Stromal cell of bone marrow (primary cell): ENCODE measurements at places on chromosomes 13 and 19.
A peak's percentile ranks its signal among the peaks of the same experiment; 100 is the strongest.

GRCh38 chr13:74838096-74838495, 643.9 kb downstream of the TBC1D4 start:
- DNase-seq: no peak

GRCh38 chr13:51715613-51716012, 88.3 kb downstream of the DHRS12 start:
- DNase-seq: no peak

GRCh38 chr13:24183741-24184182, 23.2 kb downstream of the SPATA13 start:
- no peak for DNase-seq

DNA sequence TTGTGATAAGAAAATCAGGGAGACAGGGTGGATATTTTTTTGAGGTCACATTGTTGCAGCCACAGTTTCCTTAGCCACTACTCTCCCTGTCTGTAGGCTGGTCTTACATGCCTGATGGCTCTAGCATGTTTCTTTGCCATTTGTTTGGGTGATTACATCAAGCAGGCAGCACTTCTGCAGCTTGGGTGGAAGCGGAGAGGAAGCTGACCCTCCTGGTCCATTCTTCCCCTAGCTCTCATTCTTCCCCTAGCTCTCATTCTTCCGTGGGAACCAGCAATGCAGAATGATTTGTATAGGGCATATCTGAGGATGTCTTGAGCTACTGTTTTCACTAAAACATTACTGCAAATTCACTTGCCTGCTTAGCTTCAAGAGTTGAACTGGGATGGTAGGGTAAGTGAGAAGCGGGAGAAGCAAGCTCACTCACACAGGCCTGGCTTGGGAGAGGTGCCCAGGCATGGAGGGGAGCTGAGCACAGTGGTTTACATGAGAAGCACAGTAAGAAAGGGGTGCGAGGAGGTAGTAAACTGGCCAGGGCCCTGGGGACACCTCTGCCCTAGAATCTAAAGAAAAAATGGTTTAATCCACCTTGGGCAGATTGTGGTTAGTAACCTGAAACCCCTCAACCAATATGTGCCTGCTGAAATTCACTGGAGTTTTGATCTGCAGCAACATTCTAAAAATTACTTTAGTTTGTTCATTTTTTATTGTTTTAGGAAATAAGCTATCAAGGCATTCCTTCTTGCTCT, 538.9 kb downstream of the RFC3 start:
- DNase-seq: no peak

GRCh38 chr13:27393101-27393500, 31.3 kb upstream of the GTF3A start:
- DNase-seq: peak; percentile 4

DNA sequence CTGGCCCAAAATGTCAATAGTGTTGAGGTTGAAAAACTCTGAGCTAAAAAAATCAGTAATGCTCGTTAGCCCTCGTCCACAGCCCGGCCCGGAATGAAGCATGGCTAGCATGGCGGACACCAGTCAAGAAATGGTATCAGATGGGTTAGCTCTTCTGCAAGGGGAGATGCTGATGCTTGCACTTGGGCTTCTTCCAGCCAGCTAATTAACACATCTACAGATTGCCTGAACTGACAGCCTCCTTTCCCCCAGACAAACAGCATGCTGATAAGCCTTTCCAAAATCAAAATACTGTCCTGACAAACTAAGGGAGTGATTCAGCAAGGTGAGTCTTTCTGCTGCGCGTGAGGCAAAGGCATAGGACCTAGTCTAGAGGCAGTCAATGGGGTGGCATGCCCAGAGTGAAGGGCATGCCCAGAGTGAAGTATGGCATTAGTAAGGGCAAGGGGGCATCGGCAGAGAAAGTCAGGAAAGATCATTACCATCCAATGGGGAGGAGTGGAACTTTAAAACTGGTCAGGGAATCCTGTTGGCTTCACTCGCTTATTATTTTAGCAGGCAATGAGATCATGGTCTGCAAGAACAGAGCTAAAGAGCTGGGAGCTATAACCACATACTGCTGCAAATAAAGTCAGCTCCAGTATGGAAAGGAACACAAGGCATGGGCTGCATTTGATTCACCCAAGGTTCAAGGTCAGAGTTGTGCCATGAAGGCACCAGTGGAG, 30.2 kb upstream of the UBE2L5 start:
- no peak for DNase-seq

- DNase-seq: no peak
Observed at GRCh38 chr19:16013181-16013850, 63.0 kb upstream of the TPM4 start.

DNA sequence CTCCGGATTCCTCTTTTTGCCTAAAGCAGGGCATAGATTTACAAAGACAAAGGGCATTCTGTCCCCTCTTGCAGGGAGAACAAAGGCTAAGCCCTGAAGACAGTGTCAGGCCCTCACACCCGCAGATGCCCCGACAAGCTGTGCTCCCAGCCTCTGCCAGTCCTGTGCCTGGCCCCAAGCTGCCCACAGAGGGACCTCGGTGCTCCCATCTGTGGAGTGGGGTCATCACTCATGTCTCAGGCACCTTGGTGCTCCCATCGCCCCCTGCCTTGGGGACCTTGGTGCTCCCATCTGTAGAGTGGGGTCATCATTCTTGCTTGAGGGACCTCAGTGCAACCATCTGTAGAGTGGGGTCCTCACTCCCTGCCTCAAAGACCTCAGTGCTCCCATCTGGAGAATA, 24.3 kb downstream of the C13orf46 start:
- no peak for DNase-seq

GRCh38 chr19:42126574-42126973, 5.7 kb downstream of the POU2F2 start:
- no peak for DNase-seq

DNA sequence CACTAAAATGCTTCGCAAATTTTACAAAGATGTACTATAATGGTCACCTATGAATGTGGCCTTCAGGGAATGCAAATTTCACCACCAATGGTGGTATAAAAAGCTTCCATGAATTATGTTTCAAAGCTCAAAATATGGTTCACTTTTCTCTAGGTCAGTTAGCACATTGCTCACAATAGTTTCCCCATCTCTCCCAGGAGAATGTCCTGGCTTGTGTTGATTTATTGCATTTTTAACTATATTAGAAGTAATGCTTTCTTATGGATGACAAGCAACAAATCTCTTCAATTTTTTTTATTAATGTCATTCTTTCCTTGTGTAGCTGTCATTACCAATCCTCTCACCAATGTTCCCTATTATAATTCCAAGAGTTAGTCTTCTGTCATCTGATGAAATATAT, 621.2 kb downstream of the TBC1D4 start:
- no peak for DNase-seq

GRCh38 chr13:114286808-114287207, 5.4 kb downstream of the UPF3A start:
- peak; percentile 57 for DNase-seq

- DNase-seq: no peak
Observed at GRCh38 chr13:113232208-113233003, 23.0 kb downstream of the CUL4A start.

DNA sequence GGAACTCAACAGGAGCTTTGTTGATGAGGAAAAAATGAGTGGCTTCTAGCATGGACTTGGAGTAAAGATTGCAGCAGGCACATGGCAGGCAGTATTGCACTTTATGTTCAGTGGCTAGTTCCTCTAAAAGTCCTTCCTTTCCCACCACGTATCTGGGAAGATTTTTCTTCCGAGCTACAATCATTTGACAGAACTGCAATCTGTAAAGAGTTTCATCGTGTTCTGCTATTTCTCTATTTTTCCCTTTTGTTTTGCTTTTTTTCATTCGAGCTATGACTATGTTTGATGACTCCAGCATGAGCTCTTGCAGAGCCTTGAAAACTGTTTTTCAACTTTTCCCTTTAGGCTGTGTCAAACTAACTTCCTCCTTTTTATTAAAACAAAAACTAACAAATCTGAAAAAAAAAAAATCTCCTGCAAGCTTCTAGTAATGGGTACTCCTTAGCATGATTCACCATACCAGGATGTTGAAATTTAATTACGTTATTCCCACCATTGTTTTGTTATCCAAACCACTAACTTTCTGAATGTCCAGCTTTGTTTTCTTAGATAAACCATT, 12.3 kb downstream of the CLDN10 start:
- DNase-seq: peak; percentile 67

DNA sequence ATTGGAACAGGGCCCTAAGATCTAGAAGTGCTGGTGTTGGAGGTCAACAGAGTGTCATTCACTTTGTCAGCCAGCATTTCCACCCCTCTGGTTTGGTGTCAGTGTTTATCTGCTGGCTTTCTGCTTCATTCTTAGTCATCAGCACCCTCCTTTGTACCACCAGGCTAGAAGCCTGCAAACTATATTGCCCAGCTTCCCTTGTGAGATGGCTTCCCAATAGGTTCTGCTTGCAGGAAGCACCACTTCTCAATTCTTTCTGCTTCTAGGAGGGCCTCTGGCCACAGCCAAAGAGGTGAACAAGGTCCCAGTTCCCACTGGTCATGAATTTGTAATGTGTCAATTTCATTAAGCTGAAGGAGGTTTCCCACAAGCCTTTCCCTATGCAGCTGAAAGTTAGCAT, 36.4 kb upstream of the CALM3 start:
- no peak for DNase-seq

- no peak for DNase-seq
Observed at GRCh38 chr19:13154911-13155471, 4.8 kb downstream of the IER2 start.

DNA sequence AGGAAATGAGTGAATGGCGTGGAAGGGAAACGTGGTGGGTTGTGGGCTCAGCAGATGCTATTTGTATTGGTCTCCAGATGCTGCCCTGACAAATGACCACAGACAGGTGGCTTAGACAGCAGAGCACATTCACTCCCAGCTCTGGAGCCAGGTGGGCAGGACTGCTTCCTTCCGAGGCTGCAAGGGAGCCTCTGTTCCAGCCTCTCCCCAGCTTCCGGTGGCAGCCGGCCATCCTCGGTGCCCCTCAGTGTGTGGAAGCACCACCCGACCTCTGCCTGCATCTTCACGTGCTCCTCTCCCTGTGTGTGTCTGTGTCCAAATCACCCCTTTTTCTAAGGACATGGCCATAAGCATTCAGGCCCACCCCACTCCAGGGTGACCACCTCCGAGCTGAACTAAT, 105.1 kb downstream of the SOX1 start:
- DNase-seq: no peak

- no peak for DNase-seq
Observed at GRCh38 chr19:35506011-35506410, 7.4 kb downstream of the DMKN start.

GRCh38 chr13:19062801-19063200, 118.8 kb downstream of the TUBA3C start:
- no peak for DNase-seq

- peak; percentile 79 for DNase-seq
Observed at GRCh38 chr19:55178781-55179599, 1.1 kb downstream of the SYT5 start.

DNA sequence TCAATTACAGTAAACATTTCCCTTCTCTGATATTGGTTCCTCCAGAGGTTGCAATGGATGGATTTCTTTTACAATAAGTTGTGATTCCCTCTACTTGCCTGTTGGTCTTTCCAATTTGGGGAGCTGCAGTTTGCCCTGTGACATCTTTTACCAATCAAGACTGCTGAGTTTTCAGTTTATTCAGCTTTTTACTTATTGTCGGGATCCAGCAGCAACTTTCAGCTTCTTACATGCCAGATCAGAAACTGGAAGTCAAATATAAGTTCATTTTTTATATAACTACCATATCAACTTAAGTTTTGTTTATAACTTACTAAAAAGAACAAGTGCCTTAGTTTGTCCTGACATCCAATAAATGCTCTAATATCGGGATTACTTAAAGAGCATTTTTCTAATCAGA, 10.5 kb downstream of the OR10H3 start:
- DNase-seq: no peak

GRCh38 chr19:46428239-46429135, at the start of gene PNMA8C:
Gene PNMA8C (minus strand): TSS chr19:46428936. CDS start chr19:46428359, 577 bp downstream.
- no peak for DNase-seq

GRCh38 chr19:15404097-15404779, 14.6 kb downstream of the AKAP8L start:
- no peak for DNase-seq

DNA sequence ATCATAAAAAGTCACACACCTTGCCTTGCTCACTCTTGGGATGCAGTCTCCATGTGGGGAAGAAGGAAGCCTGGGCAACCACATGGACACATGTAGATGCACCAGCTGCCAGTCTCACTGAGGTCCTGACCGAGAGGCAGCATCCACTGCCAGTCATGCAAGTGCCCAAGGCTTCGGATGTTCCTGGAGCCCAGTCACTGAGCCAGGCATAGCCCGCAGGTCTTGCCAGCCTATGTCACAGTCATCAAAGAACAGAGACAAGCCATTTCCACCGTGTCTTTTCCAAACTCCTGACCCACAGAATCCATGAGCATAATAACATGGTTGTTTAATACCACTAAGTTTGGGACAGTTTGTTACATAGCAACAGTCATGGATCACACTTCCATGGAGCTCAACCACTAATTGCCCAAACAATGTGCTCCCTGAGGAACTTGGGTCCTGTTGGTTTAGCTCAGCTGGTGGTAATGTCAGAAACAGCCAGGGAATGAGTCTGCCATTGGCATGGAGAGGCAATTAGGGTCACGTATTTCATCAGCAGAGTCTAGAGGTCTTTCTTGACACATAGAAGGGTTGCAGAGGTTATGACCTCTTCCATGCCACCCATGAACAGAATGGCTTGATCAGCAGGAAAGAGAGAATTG, 21.5 kb downstream of the STARD13 start:
- peak; percentile 79 for DNase-seq

- no peak for DNase-seq
Observed at GRCh38 chr13:75395066-75395465, 86.9 kb downstream of the TBC1D4 start.

GRCh38 chr13:29925457-29926097, 75.2 kb upstream of the UBL3 start:
- peak; percentile 92 for DNase-seq

GRCh38 chr19:41123716-41124294, 9.6 kb downstream of the CYP2F1 start:
- no peak for DNase-seq

GRCh38 chr13:51626749-51627148, 42.5 kb downstream of the WDFY2 start:
- DNase-seq: no peak

DNA sequence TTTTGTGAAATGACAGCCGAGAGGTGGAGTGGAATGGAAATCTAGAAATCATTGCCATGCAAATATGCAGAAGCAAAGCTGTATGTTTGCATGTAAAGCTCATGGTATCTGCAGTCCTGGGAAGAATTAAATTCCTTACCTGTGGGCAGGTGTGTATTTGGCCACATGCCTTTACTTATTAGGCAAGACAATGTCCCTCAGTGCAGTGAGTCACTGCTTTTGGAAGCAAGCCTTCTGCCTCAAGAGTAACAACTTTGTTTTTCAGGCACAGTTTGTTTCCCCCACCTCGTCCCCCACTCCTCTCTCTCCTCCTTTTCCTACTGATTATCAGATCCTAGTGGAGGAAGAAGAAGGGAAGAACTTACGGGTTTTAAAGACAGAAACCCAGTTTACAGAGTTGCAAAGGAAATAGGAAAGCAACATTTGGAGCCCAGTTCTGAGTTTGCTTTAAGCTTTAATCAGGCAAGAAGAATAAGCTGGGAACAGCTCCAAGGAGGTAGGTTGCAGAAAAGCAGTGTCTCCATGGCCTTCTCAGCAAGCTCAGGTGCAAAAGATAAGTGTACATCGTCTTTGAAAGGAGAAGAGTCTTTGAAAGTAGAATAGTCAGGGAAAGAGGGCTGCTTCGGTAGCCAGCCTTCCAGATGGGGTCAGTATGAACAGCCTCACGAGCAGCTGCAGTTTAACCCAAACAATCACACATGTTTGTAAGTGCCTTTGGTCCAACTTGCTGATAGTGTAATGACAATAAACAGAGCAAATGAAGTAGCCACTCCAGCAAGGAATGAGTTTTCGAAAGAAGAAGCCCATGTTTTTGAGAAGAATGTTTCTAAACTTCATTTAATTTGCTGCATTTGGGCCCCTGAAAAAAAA, 190.1 kb downstream of the KLF5 start:
- no peak for DNase-seq

- DNase-seq: no peak
Observed at GRCh38 chr13:98681049-98681448, 71.4 kb downstream of the SLC15A1 start.
